GDM1 (cell line): ENCODE measurements at places on chromosomes 1 and 21.

- no peak for DNase-seq
These were observed 9.4 kb downstream of the TIAM1 start for GRCh38 chr21:31334648-31335121.

GRCh38 chr1:171346881-171347280 is 32.9 kb downstream of the FMO4 start:
- DNase-seq: no peak

DNA sequence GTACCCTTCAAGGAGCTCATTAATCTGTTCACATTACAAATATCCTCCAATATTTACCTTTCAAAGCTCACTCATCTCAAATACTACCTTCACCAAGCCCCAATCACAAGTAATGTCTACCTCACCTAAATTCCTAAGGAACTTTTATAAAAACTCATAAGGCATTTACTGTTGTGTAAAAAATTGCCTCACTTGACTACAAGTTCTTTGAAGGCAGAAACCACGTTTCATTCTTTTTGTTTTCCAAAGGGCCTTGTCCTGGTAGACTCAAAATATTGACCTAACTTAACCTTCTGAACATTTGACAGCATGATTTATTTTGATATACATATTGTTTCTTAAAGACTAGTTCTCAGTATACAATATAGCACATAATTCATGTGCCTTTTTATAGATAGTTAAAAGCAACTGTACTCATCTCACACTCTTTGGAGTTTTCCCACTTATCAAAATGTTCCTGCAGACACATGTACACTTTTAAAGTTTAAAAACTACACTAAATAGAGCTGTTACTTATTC is 2.5 kb downstream of the USP33 start:
- no peak for DNase-seq

- no peak for DNase-seq
These were observed 35.8 kb downstream of the S100B start for GRCh38 chr21:46569081-46569480.

DNA sequence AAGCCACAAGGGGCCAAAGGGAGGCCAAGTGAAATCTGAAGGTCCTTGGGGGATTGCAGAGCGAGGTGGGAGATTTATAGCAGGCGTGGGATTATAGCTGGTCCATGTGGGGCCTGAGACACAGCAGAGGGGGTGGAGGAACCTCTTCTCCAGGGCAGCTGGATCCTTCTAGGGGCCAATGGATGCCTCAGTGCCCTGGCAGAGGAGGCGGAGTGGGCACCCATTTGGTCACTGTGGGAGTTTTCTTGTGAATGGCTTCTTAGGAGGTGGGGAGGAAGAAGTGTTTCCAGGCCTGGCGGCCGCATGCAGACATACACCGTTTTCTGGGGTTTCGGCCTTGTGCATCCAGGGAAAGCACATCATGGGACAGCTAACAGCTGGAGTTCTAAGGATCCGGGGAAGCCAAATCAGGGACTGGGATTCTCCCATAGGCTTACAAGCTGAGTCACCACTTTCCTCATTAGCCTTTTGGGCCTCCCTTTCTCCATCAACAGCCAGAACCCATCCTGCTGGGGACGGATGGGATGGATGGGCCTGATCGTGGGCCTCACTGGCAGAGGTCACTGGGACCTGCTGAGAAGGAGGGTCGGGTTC is 76.5 kb downstream of the RHOU start:
- no peak for DNase-seq

DNA sequence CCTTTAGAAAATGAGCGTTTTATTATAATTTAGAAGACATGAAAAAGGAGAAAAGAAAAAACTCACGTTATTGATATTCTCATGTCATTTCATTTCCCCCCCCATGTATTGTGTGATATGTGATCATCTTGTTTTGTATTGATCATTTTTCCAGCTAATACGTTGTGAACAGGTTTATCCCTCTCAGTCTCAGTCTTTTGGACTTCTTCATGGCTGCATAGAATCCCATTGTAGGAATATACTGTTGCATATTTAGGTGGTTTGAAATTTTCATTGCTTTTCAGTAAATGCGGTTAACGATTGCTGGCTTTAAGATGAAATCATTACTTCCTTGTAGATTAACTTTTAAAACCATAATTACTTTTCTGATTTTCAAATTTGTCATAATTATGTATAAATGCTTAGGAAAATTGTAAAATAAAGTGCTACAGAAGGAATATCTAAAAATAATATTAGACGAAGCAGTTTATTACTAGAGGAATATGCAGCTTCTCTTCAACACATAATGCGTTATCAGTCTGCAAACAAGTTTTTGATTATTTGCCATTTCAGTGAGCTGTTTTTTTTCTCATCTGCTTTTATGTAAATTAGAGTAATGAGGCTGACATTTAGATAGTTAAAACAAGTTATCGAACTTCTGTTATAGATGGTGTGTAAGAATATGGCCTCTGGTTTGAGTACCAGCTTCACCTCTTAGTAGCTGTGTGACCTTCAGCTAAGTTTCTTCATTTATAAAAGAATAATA is 1.8 kb downstream of the SON start:
- DNase-seq: no peak

- no peak for DNase-seq
These were observed 76.9 kb downstream of the RGS18 start for GRCh38 chr1:192235127-192235526.

GRCh38 chr1:25048728-25049127 is 118.7 kb upstream of the RUNX3 start:
- no peak for DNase-seq

DNA sequence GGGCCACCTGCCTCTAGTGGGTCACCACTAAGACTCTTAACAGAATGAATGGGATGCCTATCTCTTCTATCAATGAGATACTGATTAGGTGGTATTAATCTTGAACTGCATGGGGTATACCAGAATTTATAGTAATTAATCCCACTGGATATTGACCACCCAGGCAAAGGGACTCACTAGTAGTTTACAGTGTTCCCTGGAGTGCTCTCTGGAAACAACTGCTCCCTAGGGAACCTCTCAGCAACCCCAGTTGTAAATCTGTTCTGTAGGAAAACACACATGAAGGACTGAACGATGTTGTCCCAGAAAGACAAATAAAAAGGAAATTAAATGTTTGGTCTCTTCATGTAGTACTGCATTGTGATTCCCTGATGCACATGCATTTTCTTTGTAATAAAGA is 430.5 kb downstream of the HLX start:
- DNase-seq: no peak

- DNase-seq: no peak
These were observed 299.2 kb downstream of the SRGAP2C start for GRCh38 chr1:121483961-121484424.

GRCh38 chr1:215453440-215453839 is 113.7 kb upstream of the KCTD3 start:
- DNase-seq: no peak

DNA sequence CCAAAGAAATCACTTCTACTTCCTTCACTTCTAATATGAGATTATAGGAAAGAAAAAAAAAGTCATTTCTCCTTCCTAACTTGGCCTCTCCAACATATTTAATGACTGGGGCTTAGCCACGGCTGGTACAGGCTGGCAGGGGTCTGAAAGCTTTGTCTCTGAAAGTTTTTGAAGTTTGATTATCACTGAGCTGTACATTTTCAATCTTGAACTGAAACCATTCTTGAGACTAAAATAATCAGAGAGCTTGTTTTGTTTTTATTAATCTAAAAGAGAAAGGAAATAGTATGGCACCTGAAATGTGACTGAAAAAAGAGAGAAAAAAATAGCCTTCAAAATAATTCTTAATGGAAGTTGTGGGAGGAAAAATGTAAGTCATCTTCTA is 3.8 kb upstream of the KRTAP19-8 start:
- no peak for DNase-seq

DNA sequence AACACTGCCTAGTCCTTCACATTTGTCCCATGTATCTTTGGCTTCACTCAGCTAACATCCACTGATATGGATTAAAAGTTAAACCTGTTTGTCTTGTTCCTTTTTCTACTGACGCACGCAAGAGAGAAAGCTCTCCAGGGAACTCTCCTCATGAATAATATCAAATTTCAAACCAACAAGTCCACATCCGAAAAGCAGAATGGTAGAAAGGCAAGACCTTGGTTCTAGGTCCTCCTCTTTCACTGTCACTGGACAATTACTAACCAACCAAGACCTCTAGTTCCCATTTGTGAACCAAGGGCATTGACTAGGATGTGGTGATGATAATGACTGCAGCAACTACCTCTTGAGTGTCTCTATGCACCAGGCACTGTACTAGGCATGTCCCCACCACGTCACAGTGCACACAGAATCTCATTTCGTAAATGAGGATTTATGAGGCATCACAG is 8.4 kb downstream of the PLPP3 start:
- no peak for DNase-seq

- DNase-seq: no peak
These were observed 164.9 kb upstream of the RAB4A start for GRCh38 chr1:229105822-229106525.

DNA sequence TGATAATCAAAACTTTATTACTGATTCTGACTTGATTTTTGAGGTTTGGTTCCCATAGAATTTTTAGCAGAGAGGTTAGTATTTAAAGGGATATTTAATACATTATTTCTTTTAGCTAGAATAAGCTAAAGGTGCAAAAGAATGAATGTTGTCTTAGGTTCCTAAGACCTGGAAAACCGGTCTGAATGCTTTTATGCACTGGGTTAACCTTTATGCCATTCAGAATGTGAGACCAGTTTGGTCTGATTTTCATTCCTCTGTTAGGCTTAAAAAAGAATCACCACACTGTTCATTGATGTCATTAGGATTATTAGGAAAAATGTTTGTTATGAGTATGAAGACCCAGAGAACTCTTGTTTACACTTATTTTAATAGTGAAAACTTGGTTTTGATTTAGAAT is 30.1 kb downstream of the RAP1A start:
- no peak for DNase-seq
